ENCODE measurements at places on chromosomes 4 and X.
A peak's percentile ranks its signal among the peaks of the same experiment; 100 is the strongest.

DNA sequence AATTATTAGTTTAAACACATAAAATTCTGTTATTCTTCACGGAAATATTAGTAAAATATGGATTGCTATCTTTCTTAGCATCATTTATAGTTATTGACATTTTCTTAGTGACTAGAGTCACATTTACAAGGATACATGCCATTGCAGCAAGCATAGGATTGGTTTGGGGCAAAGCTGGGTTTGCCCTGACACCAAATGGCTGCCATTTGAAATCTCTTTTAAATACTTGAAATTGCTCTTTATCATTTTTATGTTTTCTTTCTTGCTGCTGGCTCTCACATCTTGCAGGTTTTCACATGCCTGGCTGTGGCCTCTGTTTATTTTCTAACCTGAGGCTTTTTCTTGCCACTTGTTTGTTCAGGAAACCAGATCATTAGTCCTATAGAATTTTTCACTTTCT is 39.9 kb downstream of the EGF start:
- no peak for DNase-seq

DNA sequence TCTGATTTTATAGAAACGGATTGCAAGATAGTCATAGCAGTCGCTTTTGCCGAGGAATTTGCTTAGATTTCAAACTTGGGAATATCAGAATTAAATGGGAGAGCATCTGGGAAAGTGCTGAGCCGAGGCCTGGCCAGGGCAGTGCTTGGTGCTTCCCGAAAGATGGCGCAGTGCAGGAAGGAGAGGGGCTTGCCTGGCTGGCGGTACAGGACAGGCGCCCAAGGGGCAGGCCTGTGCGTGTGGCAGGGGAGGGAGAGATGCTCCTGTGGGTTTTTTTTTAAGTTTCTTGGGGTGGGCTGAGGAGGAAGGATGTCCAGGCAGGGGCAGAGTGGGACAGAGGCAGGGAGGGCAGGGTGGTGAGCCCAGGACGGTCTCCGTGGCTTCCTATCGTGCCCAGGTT is 241.1 kb downstream of the AFAP1 start:
- no peak for DNase-seq

- DNase-seq, result no peak
Measured at GRCh38 chrX:140431521-140431920, 73.3 kb downstream of the SOX3 start.

- DNase-seq, result no peak
Measured at GRCh38 chr4:117001077-117001476, 84.3 kb downstream of the TRAM1L1 start.

DNA sequence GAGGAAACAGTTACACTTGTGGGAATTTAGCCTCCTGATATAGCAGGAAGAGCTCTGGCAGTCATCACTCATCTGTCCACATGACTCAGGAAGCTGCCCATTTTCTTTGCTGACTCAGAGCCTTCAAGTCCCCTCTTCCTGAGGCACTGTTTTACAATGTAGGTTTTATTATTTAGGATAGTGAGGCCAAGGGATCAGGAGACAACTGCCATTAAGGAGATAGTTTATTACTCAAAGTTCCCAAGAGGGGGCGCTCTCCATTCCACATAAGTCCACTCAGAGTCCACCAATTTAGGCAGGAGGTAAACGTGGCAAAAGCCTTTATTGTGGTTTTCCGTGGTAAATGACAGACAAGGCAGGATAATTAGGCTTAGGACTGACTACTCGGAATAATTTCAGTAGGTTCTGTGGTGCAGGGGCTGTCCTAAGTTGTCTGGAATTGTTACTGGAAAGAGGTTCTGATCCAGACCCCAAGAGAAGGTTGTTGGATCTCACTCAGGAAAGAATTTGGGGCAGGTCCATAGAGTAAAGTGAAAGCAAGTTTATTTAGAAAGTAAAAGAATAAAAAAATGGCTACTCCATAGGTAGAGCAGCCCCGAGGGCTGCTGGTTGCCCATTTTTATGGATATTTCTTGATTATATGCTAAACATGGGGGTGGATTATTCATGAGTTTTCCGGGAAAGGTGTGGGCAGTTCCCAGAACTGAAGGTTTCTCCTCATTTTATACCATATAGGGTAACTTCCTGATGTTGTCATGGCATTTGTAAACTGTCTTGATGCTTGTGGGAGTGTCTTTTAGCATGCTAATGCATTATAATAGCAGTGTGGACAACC is 96.0 kb upstream of the RAB40AL start:
- DNase-seq, result no peak

DNA sequence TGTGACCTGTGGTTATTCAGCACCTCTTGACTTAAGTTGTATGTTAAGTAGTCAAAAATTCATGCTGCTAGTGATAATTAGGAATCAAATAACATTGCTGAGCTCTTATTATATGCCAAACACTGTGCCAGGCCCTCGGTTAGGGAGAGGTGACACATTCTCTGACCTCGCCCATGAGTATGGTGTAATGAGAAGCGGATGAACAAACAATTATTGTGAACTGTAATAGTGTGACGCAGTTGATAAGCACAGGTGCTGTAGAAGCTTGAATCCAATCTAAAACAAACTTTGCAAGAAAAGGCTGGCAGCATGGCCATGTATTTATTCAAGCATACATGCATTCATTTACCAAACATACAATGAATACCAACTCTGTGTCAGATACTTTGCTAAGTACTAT is 303.5 kb upstream of the HS3ST1 start:
- DNase-seq, result no peak

DNA sequence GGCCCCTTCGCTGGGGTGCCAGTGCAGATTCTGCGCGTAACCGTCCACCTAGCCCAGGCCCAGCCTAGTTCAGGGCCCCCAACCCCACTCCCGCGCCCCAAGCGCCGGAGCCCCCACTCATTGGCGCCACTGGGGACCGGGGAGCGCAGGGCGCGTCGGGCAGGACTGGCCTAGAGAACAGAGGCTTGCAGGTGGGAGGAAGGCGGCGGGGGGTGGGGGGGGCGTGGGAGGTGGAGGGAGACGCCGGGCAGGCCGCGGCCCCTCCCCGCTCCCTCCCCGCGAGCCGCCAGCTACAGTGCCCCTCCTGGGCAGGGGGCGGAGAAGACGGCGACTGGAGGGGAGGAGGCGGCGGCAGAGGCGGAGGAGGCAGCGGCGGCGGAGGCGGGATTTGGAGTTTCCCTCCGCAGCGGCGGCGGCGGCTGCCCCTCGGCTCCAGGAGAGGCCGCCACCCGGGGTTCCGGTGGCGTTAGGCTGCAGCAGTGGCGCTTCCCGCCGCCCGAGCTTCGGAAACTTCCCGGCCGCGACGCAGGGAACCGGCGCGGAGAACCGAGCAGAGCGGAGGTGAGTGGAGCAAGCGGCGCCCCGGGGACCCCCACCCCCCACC is 4.8 kb upstream of the DUSP9 start:
- DNase-seq, result no peak

- DNase-seq, result peak; percentile 50
Measured at GRCh38 chrX:18640686-18641085, 31.2 kb downstream of the RS1 start.

DNA sequence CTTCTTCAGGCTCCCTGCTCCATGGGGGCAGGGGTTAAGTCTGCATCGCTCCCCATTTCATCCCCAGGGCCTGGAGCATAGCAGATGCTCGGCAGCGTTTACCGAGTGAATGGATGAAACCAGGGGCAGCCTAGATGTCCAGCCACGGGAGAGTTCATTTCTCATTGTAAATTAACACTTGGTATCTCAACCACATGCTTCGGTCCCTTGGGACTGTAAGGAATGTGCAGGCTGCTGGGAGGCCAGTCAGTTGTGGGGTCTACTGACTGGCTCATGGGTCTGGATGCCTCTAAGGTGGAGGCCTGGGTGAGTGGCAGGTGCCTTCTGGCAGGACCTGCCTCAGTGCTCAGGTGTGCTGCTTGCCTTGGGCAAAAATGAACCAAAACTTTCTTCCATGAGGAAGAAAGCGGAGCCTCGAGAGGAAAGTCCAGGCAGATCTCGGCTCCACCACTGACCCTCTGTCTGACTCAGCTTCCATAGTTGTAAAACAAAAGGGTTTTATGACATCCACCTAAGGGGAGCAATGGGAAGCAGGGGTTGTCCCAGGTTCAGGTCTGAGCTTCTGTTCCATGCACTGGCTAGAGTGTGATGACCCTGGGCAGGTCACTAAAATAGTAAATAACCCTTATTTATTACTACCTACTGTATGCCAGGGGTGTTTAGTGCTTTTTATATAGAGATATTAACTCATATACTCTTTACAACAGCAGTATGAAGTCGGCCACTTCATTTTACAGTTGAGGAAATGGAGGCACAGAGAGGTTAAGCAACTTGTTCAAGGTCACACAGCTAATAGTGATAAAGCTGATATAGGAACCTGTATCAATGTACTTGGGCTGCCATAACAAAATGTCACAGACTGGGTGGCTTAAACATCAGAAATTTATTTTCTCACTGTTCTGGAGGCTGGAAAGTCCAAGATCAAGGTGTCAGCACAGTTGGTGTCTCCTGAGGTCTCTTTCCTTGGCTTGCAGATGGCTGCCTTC is 144.3 kb upstream of the STX18 start:
- DNase-seq, result no peak

GRCh38 chrX:110561034-110561433 is 202.4 kb downstream of the RTL9 start:
- no peak for DNase-seq

- DNase-seq, result no peak
Measured at GRCh38 chr4:157674699-157675098, 454.2 kb downstream of the GRIA2 start.

DNA sequence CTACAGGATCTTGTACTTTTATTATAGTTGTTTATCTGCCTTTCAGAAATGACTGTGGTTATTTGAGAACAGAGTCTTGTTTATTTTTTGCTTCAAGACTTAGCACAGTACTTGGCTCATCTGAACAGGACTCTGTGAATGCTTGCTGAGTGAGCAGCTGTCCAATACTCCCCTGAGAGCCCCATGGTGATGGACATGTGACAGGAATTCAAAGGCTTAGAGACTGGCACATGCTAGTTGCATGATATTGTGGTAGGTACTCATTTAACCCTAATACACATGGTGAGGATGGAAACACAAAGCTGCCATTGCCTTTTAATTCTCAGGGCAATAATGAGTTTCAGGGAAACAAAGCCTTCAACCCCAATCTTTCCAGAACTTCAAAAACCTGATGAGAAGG is 97.3 kb downstream of the GEMIN8 start:
- DNase-seq, result no peak

DNA sequence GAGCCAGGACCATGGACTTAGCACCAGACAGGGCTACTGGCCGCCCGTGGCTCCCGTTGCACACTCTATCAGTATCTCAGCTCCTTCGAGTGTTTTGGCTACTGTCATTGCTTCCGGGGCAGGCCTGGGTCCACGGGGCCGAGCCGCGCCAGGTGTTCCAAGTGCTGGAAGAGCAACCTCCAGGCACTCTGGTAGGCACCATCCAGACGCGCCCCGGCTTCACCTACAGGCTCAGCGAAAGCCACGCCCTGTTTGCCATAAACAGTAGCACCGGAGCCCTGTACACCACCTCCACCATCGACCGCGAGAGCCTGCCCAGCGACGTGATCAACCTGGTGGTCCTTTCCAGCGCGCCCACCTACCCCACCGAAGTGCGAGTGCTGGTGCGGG is 1.6 kb downstream of the FAT4 start:
- DNase-seq, result no peak

GRCh38 chrX:38973322-38973721 is 172.1 kb downstream of the MID1IP1 start:
- DNase-seq, result no peak

- no peak for DNase-seq
Measured at GRCh38 chrX:8813036-8813435, 11.9 kb upstream of the FAM9A start.

GRCh38 chrX:26109142-26109541 is 29.0 kb upstream of the MAGEB18 start:
- DNase-seq, result no peak

DNA sequence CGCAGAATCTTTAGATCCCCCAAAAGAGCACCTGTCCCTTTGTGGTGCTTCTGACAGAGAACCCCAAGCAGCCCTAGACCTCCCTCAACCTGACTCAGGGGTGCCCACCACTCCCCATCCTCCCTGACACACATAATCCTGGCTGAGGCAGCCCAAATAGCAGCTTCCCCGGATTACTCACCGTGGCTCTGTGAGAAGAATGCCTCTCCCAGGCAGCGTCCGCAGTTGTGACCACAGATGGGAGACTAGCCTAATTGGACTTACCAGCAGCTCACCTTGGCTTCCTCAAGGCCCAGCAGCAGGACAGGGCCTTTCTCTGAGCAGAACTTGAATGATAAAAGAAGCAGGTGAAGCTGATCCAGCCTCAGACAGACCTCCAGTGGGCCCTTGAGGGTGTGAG is 10.3 kb upstream of the ODAPH start:
- DNase-seq, result no peak

- no peak for DNase-seq
Measured at GRCh38 chrX:69024931-69025330, 140.3 kb downstream of the PJA1 start.
